ENCODE measurements at places on chromosomes 2 and 18.

- DNase-seq: no peak
Observed at GRCh38 chr2:133142087-133142486, 426.2 kb downstream of the NCKAP5 start.

GRCh38 chr18:36821681-36822080 is 7.1 kb downstream of the TPGS2 start:
- DNase-seq: no peak

DNA sequence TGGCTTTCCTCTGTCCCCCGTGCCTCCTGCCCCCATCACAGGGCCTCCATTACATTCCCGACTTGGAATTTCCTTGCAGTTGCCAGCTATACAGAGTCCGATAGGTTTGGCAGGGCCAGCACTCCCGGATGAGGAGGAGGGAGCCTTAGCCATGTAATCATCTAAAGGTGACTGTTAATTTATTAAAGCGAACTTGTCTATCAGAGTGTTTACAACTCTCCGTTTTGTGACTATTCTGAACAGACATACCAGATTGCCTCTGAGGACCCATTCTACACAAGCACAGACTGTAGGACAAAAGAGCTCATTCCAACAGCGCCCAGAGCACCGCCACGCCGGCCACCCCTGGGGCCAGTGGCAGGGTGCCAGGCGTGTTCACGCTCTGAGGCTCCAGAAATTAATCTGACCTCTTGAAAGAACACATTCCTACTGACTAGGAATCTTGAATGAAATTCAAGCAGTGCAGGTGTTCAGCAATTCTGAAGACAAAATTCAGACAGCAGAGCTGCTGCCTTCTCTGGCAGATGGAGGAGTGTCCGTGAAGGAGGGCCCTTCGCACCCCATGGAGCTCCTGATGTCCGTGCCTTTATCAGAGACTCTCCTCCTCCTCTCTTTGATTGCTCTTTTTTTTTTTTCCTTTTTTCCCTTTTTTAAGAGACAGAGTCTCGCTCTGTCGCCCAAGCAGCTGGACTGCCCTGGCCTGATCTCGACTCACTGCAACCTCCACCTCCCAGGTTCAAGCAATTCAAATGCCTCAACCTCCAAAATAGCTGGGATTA is 58.1 kb upstream of the RALBP1 start:
- DNase-seq: peak; percentile 12

GRCh38 chr2:197414039-197414438 is 20.8 kb downstream of the SF3B1 start:
- no peak for DNase-seq

- DNase-seq: no peak
Observed at GRCh38 chr2:191374366-191374765, 129.2 kb downstream of the MYO1B start.

- DNase-seq: no peak
Observed at GRCh38 chr2:203603456-203604389, 68.6 kb upstream of the RAPH1 start.

- DNase-seq: no peak
Observed at GRCh38 chr2:158478237-158478636, 21.5 kb downstream of the PKP4 start.

GRCh38 chr2:38933653-38934052 is 44.0 kb downstream of the ARHGEF33 start:
- no peak for DNase-seq

DNA sequence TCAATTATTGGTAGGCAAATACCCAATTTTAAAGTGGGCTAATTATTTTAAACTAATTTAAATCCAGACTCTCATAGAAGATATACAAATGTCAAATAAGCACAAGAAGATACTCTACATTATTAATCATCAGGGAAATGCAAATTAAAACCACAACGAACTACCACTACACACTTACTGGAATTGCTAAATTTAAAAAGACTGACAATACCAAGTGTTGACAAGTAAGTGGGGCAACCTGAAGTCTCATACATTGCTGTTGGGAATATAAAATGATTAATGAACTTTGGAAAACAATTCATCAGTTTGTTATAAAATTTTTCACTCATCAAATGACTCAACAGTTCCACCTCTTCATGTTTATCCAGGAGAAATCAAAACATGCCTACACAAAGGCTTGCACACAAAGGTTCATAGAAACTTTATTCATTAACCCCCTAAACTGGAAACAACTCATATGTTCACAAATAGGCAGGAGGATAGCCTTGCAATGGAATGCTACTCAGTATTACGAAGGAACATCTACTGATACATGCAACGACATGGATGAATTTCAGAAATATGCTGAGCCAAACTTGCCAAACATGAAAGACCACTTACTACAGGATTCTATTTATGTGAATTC is 120.8 kb downstream of the MCFD2 start:
- no peak for DNase-seq

DNA sequence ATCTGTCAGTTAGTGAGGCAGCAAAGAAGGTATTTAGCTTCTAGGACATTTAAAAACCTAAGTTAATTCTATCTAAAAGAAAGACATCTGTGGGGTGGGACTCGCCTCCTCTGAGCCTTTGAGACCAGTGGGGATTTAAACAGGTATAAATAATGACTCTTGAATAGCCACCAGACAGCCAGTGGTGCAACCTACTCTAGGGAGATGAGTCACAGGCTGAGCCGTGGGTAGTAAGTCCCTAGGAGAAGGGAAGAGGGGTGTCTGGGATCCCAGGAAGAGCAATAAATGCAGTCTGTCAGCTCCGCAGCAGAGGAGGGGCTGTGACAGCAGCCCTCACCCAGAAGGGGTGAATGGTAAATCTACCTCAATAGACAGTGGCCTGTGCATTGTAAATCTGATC is 43.1 kb upstream of the GALNT3 start:
- no peak for DNase-seq

- no peak for DNase-seq
Observed at GRCh38 chr2:98343285-98343684, 3.0 kb upstream of the CNGA3 start.

DNA sequence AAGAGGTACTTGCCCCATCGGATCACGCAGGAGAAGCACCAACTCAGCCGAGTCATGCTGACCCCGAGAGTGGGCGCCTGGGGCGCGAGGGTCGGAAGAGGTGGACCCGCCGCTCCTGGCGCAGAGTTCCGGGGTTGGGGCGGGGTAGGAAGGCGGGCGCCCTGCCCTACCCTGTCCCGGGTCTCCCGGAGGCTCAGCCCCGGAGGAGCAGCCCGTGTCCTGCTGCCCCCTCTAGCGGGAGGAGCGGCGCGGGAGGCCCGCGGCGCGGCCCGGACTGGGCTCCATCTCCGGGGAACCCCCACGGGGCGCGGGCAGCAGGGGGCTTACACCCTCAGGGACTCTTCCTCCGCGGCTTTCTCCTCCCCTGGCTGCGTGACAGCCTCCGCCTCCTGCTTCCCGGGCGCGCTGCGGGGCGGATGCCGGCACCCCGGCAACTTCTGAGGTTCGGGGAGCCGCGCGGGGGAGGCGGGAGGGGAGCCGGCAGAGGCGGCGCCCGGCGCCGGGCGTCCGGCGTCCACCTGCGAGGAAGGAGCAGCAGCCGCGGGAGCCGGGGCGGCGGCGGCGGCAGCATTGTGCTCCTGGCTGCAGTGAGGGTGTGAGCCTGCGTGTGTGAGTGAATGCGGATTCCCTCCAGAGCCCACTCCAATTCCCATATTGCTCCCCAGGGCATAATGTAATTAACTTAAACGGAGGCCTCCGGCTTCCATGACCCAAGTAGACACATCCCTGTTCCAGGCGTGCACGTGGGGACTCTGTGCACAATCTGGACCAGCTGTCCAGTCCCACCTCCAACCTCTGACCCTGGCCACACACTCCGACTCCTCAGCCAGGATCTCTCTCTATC is 7.6 kb upstream of the TNS1 start:
- peak; percentile 74 for DNase-seq

GRCh38 chr18:9653390-9653789 is 39.0 kb upstream of the PPP4R1 start:
- DNase-seq: no peak

GRCh38 chr18:66635342-66635741 is 31.5 kb upstream of the CDH19 start:
- DNase-seq: no peak

- no peak for DNase-seq
Observed at GRCh38 chr2:160859096-160859495, 301.1 kb upstream of the TANK start.

GRCh38 chr2:8790739-8791162 is 46.7 kb downstream of the KIDINS220 start:
- no peak for DNase-seq

DNA sequence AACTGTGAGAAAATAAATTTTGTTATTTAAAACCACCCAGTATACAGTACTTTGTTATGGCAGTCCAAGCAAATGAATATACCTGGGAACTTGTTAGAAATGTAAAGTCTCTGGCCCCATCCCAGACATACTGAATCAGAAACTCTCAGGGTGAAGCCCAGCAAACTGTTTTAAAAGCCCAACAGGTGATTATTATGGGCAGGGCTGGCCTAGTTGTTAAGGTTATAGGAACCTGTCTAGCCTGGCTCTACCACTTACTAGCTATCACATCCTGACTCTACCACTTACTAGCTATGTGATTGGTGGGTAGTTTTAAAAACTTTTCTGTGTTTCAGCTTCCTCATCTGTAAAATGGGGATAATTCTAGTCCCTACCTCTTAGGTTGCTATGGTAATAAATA is 8.0 kb upstream of the DARS1 start:
- no peak for DNase-seq

DNA sequence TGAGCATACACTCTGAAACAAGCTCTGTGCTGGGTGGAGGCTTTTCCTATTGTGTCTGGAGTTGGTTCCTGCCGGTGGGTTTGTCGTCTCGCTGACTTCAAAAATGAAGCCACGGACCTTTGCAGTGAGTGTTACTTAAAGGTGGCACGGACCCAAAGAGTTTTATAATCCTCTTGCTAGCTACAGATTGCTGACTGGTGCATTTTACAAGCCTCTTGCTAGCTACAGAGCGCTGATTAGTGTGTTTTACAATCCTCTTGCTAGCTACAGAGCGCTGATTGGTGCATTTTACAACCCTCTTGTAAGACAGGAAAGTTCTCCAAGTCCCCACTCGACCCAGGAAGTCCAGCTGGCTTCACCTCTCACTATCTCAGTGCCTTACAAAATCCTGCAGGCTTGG is 15.3 kb downstream of the DCDC2C start:
- no peak for DNase-seq

GRCh38 chr2:10042301-10043161 is 819 bp upstream of the KLF11 start:
- DNase-seq: peak; percentile 31

GRCh38 chr18:7921938-7922587 is 354.9 kb downstream of the PTPRM start:
- no peak for DNase-seq

DNA sequence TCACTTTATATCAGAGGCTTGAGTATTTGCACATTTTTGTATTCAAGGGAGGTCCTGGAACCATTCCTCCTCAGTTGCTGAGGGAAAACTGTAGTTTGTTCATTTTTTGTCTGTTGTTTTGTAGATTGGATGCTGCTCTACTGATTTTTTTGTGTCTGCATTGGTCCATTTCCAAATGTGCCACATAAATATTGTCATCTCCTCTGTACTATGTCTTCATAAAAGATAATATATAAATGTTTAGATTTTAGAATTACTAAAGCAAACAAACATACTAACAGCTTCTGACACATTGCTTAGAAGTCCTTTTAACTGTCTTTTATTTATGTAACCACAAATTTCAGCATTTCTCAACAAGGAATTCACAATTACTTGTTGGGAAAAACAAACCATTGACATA is 356.8 kb downstream of the PLCL1 start:
- no peak for DNase-seq

- no peak for DNase-seq
Observed at GRCh38 chr2:190867832-190868231, 12.8 kb upstream of the GLS start.

DNA sequence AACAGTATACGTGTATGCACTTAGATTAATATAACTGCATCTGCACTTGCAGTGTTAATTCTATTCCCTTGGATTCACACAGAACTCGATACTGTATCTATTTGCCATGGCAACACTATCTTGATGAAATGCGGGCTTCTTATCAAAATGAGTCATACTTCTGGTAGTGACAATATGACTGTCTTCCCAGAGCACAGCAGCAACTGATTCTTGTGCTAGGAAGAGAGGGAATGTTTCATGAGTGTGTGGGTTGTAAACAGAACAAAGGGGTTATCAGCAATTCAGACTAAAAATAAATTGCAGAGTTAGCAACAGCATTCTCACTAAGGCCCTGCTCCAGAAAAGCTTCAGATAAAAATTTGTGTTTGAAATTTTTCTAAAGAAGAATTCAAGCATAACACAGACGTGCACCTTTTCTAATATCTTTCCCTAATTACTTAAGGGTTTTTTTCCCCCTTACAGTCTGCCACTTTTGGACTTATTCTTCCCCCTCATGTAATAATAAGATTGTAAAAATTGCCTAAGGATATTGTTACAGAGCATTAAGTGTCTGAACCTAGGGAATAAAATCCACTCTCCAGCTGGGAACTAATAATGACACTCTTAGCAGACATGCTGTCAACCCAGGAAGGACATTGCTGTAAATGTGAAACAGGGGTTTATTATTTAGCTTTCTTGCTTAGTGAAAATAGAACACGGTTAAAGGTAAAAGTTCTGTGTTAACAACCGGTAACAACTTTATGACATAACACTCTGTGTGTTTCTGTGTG is 99.9 kb upstream of the SLC38A11 start:
- no peak for DNase-seq

DNA sequence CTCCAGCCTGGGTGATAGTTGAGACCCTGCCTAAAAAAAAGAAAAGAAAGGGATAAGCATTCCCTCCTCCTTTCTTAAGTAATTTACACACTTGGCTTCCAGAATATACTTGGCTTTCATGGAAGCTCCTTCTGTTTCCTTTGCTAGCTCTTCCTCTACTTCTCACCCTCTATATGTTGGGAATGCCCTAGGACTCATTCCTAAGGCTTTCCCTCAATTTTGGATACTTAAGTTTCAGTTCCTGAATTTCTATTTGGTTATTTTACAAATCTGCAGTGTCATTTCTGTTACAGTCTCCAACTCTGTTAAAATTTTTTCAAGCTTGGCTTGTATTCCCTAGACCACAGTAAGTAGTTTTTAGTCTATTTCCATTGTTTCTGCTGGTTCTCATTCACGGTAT is 23.6 kb downstream of the SP3 start:
- DNase-seq: no peak
